ENCODE measurements at places on chromosomes 13 and 19.
A peak's percentile ranks its signal among the peaks of the same experiment; 100 is the strongest.

DNA sequence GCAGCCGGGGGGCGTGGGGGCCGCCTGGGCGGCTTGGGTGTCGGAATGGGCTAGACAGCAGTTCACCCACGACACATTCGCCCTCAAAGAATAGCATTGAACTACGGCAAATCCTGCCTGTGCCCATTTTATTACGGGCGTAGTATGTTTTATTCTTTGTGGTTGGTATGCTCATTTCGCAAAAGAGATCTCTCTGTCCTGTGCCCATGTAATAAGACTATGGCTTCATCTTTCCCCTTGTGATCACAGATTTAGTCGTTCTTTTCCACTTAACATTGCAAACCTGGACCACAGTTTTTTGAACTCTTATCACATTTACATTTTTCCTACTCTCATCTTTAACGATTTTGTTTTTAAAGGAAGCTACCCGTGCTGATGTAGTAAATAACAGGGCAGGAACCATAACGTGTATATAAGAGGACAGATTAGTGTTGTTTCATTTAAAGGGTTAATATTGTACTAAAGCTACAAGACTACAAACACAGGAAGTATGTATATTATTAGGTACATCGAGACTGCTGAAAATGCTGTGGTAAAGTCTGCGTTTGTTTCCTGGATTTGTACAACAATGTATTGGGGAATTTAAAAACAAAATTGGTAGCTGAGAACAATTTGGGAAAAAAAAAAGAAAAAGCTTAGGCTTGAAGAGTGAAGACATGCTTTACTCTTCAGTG lies 3.2 kb upstream of the MYCBP2 start:
- no peak for DNase-seq

GRCh38 chr19:46487802-46488445 lies 7.7 kb downstream of the PNMA8B start:
- peak; percentile 86 for DNase-seq

DNA sequence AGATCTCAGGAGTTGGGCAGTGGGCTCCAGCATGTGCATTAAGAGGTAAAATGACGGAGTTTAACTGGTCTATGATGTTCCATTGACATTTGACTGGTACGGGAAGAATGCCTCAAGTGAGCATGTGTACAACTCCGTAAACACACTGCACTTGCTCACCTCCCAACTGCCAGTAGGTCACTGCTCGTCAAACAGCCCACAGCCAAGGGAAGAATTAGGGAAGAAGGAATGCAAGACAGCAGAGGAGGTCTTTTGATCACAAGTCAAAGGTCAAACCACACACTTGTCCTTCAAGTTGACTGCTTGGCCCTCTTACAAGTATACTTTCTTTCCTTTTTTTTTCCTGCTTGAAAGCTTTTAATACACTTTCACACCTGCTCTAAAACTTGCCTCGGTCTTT lies 236.7 kb downstream of the B3GLCT start:
- DNase-seq: no peak

DNA sequence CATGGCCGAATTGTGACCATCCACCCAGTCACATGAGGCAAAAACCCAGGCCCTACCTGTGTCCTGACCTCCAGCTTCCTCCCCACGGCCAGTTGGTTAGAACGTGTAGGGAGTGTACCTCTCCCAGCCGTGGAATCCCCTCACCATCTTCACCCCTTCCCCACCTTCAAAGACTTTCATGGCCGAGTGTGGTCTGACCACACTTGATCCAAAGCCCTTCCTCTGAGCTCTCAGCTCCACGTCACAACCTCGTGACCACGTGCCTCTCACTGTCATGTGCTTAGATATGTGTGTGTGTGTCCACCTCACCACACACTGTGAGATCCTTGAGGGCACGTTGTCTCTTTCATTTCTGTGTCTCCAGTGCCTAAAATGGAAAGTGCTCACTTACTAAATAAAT lies 48.6 kb upstream of the UBE2L5 start:
- DNase-seq: peak; percentile 67

GRCh38 chr13:48653472-48653939 lies at the start of gene CYSLTR2:
Gene CYSLTR2 (plus strand): TSS chr13:48653929. CDS start chr13:48706818, 52,889 bp downstream.
- DNase-seq: no peak

- DNase-seq: no peak
Measured at GRCh38 chr19:42488783-42489521, 39.3 kb downstream of the CEACAM1 start.

DNA sequence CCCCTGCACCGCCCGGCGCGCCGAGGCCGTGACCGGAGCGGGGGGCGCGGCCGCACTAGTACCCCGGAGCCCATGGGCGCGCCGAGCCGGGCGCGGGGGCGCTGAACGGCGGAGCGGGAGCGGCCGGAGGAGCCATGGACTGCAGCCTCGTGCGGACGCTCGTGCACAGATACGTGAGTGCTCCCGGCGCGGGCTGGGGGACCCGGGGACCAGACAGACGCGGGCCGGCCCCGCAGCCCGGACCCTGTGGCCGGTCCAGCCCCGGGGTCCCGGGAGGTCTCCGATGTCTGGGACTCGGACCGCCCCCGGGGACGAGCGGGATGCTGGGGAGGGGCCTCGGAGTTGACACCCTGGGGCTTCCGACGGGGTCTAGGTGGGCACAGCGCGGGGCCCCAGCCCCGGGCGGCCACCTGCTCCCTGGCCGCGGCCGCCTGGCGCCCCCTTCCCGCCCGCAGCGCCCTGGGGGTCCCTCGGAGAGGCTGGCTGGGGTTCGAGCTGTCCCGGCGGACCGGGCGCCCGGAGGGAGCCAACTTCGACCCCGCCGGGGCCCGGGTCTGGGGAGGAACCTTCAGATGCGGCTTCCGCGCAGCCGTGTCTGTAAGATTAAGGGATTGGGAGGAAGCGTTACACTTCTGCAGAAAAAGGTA lies 568 bp downstream of the ATP11A start:
- DNase-seq: peak; percentile 49

All from activated CD4-positive, alpha-beta T cell treated with anti-CD3 and anti-CD28 coated beads for 36 hours (primary cell).